ENCODE measurements at places on chromosomes 3 and 15.

DNA sequence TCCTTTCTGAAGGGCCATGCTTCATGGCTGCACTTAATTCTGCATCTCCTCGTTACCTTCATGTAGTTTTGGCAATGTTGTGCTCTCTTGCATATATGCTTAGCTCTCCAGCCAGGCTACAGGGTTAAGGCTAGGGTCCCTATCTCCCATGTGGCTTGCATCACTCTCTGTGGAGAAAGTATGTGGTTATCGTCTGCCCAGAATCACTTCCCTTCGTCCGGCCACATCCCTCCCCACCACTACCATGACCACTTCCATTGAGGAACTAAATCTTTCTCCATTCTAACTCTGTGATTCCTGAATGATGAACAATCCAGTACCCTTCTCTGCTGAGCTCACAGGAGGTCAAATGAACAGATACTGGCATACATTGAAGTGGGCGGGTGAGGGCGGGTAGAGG is 34.0 kb downstream of the WWTR1 start:
- DNase-seq = no peak

- DNase-seq = no peak
Measured at GRCh38 chr3:23172059-23172458, 31.1 kb upstream of the UBE2E2 start.

- DNase-seq = no peak
Measured at GRCh38 chr3:63966871-63967270, 54.7 kb upstream of the SCAANT1 start.

DNA sequence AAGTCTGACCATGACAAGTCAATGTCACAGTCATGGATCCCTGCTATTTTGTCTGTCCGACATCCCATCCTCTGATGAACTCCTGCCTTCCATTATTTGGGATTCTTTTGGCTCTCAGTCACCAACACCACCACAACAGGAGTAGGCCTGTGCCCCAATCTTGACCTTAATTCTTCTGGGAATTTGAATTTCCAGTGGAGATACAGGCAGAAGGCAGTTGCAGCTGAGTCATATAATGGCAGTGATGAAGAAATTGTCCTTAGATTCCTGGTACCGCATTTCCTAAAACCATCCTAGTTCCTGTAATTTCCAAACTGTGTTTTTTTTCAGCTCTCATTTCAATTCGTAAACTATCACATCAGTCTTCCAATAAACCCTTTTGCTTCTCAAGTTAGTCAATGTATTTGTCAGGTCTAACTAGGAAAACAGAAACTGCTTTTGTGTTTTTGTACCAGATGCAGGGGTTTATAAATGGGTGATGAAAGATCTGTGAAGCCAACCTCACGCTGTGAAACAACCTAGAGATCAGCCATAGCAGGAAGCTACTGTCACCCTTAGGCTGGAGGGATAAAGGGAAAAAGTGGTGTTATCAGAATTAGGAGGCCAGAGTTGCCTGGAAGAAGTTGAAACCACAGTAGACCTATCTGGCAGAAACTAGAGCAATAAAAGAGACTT is 126.3 kb upstream of the TMEM108 start:
- DNase-seq = no peak

GRCh38 chr3:41202075-41202833 is 2.9 kb downstream of the CTNNB1 start:
- no peak for DNase-seq

- DNase-seq = no peak
Measured at GRCh38 chr3:70614111-70614510, 301.7 kb upstream of the MDFIC2 start.

DNA sequence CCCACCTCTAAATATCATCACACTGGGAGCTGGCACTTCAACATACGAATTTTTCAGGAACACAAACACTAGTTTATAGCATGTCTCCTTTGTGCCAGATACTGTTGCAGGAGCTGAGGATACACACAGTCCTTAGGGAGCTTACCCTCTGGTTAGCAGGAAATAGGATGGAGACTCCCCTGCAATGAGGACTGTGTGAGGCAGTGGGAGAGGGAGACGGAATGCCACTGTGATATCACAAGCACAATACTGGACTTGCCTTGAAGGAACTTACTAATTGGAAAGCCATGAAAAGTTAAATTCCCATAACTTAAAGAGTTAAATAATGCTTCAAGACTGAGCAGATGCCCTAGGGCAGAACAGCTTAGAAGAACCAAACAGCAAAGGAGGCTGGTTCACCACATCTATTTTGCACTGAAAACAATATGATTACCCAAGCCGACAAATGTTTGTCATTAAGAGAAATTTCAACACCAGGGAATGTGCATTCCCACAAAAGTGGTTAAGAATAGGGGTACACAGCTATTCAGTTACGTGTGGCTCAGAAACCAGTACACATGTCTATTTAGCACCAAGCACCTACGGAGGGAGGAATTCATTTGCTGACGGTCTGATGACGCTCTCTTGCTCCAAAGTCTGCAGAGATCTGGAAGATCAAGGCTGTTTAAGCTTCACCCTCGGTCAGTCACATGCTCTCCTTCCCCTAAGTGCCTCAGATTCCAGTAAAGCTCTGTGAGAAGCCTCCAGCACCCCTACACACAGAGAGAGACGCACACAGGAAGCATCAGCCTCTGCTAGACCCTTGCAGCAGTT is 5.2 kb downstream of the TBC1D2B start:
- peak; percentile 75 for DNase-seq

GRCh38 chr3:149095487-149095886 is 9.2 kb upstream of the HLTF start:
- DNase-seq = no peak

DNA sequence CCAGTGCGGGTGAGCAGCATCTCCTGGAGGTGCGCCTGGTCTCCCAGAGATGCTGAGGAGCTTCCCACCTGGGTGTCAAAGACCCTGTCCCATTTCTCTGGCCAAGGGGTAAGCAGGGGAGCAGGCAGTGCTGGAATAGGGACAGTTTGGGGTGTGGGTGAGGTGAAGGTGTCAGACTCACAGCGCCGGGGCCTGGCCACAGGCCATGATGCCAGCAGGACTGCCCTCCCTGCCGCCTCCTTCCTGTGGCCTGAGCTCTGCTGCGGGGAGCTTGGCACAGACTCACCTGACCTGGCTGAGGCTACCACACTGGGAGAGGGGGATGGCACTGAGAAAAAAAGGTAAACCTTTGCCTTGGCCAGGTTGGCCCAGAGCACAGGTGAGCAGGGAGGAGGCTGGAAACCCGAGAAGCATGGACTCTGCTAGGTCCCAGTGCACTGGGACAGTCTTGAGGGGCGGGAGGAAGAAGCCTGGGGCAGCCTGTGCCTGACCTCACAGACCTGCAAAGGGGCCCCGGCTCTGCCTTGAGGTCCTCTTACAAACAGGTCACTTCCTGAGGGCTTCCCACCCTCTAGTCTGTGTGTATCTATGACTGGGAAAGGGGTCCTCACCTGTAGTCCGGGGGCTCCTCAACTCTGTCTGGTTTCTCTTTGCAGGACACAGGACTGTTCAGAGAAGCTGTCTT is 28.2 kb downstream of the GRAMD2A start:
- DNase-seq = no peak

- peak; percentile 43 for DNase-seq
Measured at GRCh38 chr15:39084674-39085530, 496.0 kb upstream of the THBS1 start.

GRCh38 chr3:108102420-108103039 is 11.7 kb upstream of the CD47 start:
- no peak for DNase-seq

DNA sequence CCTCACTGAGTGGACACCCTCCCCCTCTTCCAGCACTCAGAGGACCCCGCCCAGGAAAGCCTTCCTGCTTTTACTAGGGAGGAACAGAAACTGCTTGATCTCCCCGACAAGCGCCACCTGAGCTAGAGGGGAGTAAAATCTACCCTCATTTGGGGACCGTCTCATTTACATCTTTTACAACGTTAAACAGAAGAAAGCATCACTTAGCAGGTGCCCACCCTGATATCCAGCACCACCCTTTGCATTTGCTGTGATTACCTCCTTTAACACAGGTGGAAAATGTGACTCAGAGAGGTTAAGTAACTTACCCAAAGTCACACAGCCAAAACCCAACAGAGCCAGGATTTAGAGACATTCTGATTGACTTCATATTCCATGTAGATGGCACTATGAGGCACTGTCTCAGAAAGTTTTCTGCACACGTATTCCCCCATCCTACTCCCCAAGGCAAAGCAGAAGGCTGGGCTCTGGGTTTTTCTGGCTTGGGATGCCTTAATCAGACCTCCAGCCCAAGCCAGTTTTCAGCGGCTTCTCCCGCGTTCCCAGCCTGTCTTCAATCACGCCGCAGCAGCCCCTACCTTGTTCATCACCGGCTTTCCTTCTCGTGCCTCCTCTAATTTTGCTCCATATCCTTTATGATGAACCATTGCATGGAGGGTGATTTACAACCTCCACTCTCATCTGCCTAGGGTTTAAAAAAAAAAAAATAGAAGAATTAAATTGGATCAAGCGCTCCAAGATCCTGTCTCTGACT is 314.6 kb upstream of the PROK2 start:
- DNase-seq = no peak

GRCh38 chr3:134838599-134838998 is 43.5 kb downstream of the EPHB1 start:
- DNase-seq = no peak

- no peak for DNase-seq
Measured at GRCh38 chr15:36517758-36518157, 61.7 kb upstream of the CDIN1 start.

GRCh38 chr3:38722781-38723568 is 73.5 kb upstream of the SCN5A start:
- DNase-seq = no peak

GRCh38 chr15:83207009-83207659 is 489 bp downstream of the HDGFL3 start:
- DNase-seq = no peak

GRCh38 chr3:190001426-190001825 is 119.3 kb downstream of the P3H2 start:
- DNase-seq = no peak

DNA sequence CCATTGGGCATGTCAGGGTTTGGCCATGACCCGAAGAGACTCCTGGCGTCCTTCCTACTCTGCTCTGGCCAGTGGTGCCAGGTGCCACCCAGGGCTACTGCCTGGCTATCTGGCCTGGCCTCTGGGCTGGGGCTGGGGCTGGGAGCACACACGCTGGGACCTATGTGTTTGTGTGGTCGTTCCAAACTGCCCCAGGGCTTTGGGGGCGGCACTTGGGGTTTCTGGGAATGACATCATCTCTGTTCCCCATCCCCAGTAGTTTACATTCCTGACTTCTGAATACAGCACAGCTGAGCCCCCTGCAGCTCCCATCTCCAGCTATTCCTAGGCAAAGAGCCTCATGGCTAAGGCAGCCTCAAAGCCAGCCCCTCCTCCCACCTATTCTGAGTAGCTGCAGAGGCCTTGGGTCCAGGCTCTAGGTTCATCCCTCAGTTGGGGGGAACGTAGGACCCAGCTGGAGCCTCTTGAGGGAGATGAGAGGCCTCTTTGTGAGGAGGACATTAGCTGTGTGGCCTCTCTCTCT is 24.3 kb downstream of the PLEKHO2 start:
- peak; percentile 71 for DNase-seq

- peak; percentile 64 for DNase-seq
Measured at GRCh38 chr3:50542177-50543034, 25.1 kb downstream of the C3orf18 start.

GRCh38 chr3:4322635-4323034 is 19.5 kb downstream of the SETMAR start:
- DNase-seq = no peak

GRCh38 chr3:118782755-118783202 is 251.9 kb downstream of the IGSF11 start:
- DNase-seq = no peak

DNA sequence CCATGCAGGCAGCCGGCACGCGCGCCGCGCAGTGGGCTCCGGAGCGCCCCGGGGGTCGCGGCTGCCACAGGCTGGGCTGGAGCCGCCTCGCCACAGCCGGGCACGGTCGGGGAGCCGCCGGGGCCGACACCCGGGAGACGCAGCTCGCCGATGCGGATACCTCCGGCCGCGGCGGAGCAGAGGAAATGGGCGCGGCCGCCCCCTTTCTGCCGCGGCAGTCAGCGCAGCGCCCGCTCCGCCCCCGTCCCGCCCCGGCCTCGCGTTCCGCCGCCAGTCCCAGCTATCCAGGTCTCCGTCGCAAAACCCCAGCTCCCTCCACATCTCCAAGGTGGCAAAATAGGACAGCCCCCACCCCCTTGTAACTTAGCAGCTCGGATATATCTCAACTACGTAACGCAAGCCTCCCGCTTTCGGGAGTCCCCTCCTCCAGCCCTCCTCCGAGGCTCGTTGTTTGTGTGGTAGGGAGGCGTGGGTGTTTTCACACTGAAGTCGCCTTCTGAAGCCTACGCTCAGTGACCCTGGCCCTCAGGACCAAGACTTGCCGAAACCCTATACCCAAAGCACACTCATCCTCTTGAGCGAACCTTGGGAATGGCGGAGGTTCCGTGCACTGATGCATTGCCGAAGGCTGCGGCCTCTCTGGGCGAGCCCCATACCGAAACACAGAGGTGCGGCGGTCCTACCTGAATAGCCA is at the start of gene SH3BP5:
TSS of gene SH3BP5 (minus strand) at position 182 of the 694 bp plus-strand sequence. CDS start at position 4, 178 bp downstream.
- DNase-seq = peak; percentile 75

GRCh38 chr3:49723296-49723627 is 489 bp downstream of the GMPPB start:
- peak; percentile 76 for DNase-seq

DNA sequence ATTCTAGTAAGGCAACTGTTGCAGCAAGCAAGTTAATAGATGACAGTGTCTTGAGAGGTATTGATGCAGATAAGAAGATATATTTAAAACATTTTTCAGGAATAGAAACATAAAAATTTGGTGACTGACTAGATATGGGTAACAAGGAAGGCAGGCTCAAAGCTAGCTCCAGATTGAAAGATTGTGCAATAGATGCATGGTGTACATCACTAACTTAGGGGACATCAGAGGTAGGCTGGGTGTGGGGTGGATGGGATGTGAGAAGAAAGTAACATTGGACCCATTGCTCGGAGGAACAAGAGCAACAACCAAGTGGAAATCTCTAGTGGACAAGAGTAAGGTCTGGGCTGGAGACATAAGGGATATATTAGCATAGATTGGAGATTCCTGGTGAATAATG is 306.9 kb downstream of the MCTP2 start:
- DNase-seq = no peak

DNA sequence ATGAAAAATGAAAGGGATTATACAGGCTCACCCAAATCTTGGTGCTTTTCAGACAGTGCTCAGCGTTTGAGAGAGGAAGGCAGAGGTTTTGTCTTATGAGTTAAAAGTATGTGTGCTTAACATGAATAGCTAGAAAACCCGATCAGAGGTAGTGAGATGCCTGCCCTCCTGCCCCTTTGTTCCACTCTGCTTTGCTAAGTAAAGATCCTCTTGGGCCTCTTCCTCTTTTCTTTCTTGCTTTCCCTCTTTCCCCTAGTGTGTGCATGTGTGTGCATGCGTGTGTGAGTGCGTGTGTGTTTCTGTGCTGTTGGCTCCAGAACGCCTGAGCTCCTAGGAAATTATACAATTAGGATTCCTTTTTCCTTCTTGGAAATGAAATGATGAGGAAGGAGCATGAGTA is 261.3 kb upstream of the NR2E3 start:
- DNase-seq = no peak

DNA sequence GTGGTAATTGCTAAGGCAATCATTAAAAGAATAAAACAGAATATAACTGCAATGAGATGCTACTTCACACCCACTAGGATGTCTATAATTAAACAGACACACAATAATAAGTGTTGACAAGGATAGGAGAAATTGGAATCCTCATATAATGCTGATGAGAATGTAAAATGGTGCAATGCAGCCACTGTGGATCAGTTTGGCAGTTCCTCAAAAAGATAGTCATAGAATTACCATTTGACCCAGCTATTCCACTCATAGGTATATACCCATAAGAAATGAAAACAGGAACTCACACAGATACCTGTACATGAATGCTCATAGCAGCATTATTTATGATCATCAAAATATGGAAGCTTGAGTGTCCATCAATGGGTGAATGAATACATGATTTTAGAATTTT is 9.6 kb upstream of the RNF111 start:
- DNase-seq = no peak

Measured in left lobe of liver (tissue), 2 donors.